ENCODE measurements at places on chromosomes 13 and 19.

DNA sequence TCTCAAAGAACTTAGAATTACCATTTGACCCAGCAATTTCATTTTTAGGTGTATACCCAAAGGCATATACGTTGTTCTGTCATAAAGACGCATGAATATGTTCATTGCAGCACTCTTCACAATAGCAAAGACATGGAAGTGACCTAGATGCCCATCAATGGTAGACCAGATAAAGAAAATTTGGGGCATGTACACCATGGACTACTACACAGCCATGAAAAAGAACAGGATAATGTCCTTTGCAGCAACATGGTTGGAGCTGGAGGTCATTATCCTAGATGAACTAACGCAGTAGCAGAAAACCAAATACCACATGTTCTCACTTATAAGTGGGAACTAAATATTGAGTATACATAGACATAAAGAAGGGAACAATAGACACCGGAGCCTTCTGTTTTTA, 20.7 kb downstream of the PAN3 start:
- DNase-seq = no peak

DNA sequence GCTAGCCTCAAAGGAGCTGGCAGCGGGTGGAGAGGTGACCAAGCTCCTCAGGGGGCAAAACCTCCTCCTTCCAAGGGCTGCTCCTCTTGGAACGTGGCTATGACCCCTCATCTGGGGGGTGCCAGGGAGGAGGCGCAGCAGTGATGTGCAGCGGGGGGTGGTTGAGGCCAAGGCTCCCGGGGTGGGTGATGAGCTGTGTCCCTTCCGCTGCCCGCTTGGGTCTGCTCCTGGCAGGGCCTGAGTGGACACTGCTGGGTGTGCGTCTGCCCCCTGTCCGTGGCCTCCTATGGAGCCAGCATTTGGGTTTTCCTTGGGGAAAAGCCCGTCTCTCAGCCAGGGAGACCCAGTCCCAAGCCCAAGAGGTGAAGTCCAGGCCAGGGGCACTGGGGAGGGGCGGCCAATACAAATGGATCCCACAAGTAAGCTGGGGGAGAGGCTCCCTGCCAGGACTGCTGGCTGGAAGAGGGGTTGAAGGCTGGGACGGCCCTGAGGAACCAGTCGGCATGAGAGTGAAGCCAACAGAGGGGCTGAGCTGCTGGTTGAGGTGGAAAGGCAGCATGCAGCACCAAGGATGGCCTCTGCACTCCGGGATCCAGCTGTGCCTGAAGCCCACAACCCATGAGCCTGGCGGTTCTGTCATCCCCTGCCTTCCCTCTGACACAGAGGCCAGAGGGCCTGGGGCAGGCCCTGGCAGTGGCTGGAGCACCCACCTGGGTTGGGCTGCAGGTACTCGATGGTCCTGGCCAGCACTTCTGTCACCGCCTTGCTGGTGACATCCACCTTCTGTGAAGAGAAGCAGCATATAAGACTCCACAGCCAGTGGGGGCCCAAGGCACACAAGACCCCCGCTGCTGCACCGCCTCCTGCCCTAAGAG, 22.7 kb downstream of the MPND start:
- no peak for DNase-seq

DNA sequence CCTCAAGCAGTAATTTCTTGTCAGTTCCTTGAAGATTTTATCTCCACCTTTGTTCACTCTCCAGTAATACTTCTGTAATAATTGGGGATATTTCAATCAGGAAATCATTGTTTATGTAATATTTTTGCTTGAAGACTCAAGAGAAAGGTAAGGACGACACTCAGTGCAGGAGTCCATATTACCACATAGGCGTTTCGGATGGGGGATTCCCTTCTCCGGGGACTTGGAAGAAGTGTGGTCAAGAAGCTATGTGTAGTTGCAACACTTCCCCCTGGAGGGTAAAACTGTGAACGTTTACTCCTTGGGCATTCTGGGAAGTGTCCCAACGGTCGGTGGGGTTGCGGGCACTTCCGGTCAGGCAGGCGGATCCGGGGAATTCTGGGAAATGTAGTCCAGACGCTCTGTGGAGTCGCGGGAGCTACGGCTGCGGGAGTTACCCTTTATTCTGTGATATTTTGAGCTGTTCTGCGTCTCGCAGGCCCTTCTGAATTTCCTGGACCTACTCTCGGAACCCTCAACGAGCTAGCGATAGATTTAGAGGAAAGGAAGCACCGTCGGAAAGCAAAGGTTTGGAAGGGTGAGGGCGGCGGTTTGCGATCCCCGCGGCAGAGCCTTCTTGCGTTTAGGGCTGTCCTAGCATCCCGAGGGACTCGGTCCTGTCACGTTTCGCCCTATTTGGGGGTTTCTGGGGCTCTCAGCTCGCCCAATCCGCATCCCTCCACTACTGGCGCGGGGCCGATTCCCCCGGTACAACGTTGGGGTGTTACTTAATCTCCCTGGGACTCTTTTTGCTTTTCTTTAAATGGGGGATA, at the start of gene ZNF221:
Gene ZNF221, plus strand, starts transcription at position 395 of the 812 bp plus-strand sequence. CDS start 11,499 bp downstream, outside the sequence.
- peak; percentile 93 for DNase-seq

- no peak for DNase-seq
These were observed 73.5 kb downstream of the PDS5B start for GRCh38 chr13:32659736-32660135.

GRCh38 chr19:17125062-17125727, 49.6 kb downstream of the MYO9B start:
- DNase-seq = no peak

DNA sequence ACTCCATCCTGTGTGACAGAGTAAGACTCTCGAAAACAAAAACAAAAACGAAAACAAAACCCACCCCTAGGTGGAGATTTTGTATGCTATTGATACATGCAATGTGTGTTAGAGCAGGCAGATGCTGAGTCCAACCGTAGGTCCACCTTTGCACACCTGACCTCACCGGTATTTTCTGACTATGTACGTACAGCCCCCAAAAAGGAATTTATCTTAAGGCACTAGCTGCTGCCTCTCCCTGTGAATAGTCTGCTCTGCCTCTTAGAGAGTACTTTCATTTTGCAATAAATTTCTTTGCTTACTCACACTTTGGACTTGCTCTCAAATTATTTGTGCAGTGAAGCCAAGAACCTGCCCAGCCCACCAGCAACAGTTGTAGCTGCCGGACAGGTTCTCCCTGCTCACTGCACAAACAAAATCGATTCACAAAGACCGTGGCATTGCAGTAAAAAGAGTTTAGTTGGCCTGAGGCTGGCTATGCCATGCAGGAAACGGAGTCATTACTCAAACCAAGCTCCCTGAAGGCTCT, 8.2 kb upstream of the ZNF77 start:
- DNase-seq = peak; percentile 48

DNA sequence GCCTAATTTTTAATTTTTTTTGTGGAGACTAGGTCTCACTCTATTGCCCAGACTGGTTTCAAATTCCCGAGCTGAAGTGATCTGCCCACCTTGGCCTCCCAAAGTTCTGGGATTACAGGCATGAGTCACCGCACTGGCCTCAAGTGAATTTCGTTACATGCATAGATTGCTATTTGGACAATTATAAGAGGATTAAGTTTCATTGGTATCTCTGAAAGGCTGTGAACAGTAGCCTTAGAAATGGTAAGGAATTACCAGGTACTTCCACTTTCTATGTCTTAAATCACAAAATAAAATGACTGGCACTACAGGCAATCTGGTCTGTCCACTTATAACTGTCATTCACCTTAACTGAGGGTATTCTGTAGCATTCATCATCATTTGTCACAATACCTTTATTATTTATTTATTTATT, 2.9 kb upstream of the CCDC9 start:
- no peak for DNase-seq

- no peak for DNase-seq
These were observed 15.7 kb upstream of the IGFL4 start for GRCh38 chr19:46056536-46056935.

- no peak for DNase-seq
These were observed 1141.0 kb upstream of the PRR20A start for GRCh38 chr13:55999709-56000108.

- no peak for DNase-seq
These were observed 103.9 kb downstream of the WDFY2 start for GRCh38 chr13:51687947-51688714.

All from DMS79 (cell line).